Neural crest cell (in vitro differentiated cells): ENCODE measurements at places on chromosomes 11 and 22.

- H3K4me3 ChIP-seq = no peak overlapping the region
- no peak overlapping the region for H3K27ac ChIP-seq
- H3K36me3 ChIP-seq = no peaks in the 10 kb centered on the region
- H3K27me3 ChIP-seq = no peaks in the 10 kb centered on the region
These were observed 24.6 kb upstream of the ACER3 start for GRCh38 chr11:76835928-76836612.

DNA sequence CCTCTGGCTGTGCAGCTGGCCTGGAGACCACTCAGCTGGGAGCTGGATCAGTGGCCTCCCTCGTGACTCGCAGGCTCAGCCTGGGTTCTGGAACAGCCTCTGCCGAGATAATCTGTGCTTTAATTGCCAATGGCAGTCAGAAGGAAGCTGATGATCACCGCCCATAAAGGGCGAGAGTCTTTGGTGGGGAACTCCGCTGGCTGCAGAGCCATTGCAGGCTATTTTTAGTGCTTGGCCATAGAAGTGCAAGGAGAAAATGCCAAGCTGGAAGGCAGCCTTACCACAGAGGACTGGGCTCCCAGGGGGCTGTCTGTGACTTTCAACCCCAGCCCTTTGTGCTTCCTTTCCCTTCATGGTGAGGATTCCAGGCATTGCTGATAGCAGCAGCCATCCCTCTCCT lies 62.2 kb upstream of the TENM4 start:
- no peaks in the 10 kb centered on the region for H3K4me1 ChIP-seq
- H3K36me3 ChIP-seq = no peaks in the 10 kb centered on the region
- no peak for DNase-seq
- H3K27me3 ChIP-seq = no peaks in the 10 kb centered on the region
- H3K4me3 ChIP-seq = no peak overlapping the region

GRCh38 chr11:107713009-107713408 lies 1.2 kb upstream of the SLN start:
- H3K27ac ChIP-seq = no peak overlapping the region
- no peak for DNase-seq
- peaks cover 16% of the 10 kb centered on the region for H3K27me3 ChIP-seq
- H3K4me3 ChIP-seq = no peak overlapping the region
- H3K4me1 ChIP-seq = peaks cover 10% of the 10 kb centered on the region
- H3K36me3 ChIP-seq = no peaks in the 10 kb centered on the region

DNA sequence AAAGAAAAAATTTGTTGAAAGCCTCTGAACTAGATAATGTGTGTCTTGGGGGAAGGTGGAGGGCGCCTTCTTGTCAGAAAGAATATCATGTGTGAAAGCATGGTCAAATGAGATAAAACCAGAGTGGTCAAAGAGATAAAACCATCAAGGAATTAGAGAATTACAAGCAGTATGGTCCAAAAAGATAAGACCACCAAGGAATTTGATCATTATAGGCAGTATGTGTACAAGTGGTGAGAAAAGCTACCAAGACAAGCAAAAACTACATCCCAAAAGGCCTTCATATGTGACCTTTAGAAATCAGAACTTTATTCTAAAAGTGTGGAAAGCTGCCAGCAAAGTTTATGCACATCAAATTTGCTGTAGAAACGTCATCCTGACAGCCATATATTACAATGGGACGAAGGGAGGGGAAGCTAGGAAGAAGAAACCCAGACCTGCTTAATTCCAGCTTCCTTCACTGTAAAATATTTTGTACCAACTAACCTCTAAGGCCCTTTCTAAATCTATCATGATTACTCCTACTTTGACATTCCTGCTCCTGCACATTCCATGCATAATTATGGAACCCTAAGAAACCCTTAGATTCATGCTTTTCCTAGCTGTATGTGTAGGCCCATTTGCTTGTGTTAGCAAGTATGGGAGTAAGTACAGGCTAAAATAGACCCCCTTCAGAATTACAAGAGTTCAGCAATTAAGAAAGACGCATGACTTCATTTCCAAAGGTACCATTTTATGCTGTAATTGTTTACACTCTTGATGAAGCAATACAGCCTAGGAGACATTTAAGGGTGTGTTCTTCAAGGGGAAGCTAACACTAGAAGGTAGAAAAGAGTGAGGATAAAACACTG lies 51.6 kb downstream of the LGR4 start:
- H3K27ac ChIP-seq = no peak overlapping the region
- no peak overlapping the region for H3K4me3 ChIP-seq
- no peak for DNase-seq
- peaks cover 38% of the 10 kb centered on the region for H3K4me1 ChIP-seq
- H3K36me3 ChIP-seq = no peaks in the 10 kb centered on the region

- peak overlapping the region; percentile 54 for H3K27ac ChIP-seq
- no peak for DNase-seq
- H3K4me1 ChIP-seq = peaks cover 39% of the 10 kb centered on the region
These were observed 906.1 kb upstream of the RAG2 start for GRCh38 chr11:37504060-37504611.

- H3K27ac ChIP-seq = no peak overlapping the region
- H3K36me3 ChIP-seq = peaks cover 11% of the 10 kb centered on the region
- peaks cover 21% of the 10 kb centered on the region for H3K4me1 ChIP-seq
- DNase-seq = no peak
- no peak overlapping the region for H3K4me3 ChIP-seq
These were observed 110.5 kb upstream of the NARS2 start for GRCh38 chr11:78685156-78685555.
